Bronchial smooth muscle cell (primary cell): ENCODE measurements at places on chromosomes 2 and 18. TPM values are rescaled to one million over a fixed set of nuclear protein-coding genes. Genes with fewer than 3 reads are reported as not detected.

Gene LYPD1
- 0.26 and 1.7 TPM in 2 replicates for total RNA-seq

Gene MEIS1
- total RNA-seq, result 231 and 429 TPM in 2 replicates

Gene ASXL2
- total RNA-seq, result 4.3 and 7.4 TPM in 2 replicates

Gene MPPE1
- total RNA-seq, result 32.6 TPM in 2 replicates

Gene HOXD9
- total RNA-seq, result not detected in 2 replicates

Gene ACVR1C
- 0.16 and 0.43 TPM in 2 replicates for total RNA-seq

Gene CD28
- total RNA-seq, result not detected in 2 replicates

Gene TMEM169
- 0.16 and 0.26 TPM in 2 replicates for total RNA-seq

Gene IL1RL1
- total RNA-seq, result 0.17 and 0.32 TPM in 2 replicates
